ENCODE measurements at places on chromosomes 2 and 18.

DNA sequence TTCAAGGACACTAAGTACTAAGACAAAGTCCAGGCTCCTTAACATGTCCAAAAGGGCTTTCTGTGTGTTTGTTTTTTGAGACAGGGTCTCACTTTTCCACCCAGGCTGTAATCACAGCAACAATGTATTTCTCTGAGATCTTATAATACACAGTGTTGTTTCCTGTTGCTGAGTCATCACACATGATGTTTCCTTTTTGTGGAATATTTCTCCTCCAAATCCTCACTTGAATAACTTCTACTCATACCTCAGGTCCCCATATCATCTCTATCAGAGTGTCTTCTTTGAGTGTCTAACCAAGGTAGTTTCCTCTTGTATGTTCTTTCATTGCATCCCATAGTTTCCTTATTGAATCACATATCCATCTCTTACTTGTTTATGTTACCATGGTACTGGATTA is 632.0 kb upstream of the PIK3C3 start:
- H3K27me3 ChIP-seq, result no peaks in the 10 kb centered on the region
- no peak overlapping the region for H3K4me3 ChIP-seq
- DNase-seq, result no peak
- no peak overlapping the region for H3K27ac ChIP-seq

- H3K27ac ChIP-seq, result no peak overlapping the region
- H3K4me1 ChIP-seq, result peaks cover 7% of the 10 kb centered on the region
- no peak overlapping the region for H3K4me3 ChIP-seq
- no peaks in the 10 kb centered on the region for H3K27me3 ChIP-seq
- no peak for DNase-seq
- H3K36me3 ChIP-seq, result no peaks in the 10 kb centered on the region
Measured at GRCh38 chr2:236616624-236617023, 47.0 kb downstream of the ACKR3 start.

DNA sequence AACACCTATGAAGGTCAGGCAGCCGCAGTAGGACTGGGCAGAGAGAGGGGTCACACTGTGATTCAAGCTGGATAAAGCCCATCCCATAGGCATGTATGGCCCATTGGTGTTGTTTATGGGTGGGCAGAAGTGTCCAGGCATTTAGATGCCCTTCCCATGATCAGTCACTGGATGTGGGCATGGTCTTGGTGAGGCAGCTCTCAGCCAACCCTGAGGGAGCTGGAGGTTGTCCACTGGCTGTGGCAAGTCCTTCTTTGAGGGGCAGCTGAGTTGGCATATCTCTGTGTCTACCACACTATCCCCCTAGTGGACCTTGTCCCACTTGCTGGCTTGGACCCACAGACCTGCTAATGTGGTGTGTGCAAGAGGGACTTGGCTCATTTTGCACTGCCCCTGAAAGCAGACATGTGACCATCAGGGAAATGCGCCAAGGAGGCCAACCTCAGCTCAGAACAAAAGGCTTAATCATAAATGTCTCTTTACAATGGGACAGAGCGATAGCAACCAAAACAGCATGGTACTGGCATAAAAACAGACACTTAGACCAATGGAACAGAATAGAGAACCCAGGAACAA is 82.0 kb downstream of the TMEM17 start:
- H3K4me3 ChIP-seq, result no peak overlapping the region
- H3K4me1 ChIP-seq, result no peaks in the 10 kb centered on the region
- H3K36me3 ChIP-seq, result no peaks in the 10 kb centered on the region
- no peaks in the 10 kb centered on the region for H3K27me3 ChIP-seq
- no peak for DNase-seq

DNA sequence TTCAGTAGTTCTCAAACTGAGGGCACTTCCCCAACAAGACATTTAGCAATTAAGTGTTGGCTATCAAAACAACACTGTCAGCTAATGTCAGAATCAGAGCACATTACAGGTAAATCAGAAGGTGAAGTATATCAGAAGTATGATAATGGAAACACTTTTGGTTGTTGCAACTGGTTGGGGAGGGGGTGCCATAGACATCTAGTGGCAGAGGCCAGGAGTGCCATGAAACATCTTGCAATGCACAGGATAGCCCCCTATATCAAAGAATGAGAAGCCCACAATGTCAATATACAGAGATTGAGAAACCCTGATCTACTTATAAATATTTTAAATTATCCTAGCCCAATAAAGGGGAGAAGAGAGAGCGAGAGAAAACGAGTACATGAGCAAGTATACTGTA is 4.9 kb upstream of the XPO1 start:
- H3K4me3 ChIP-seq, result no peak overlapping the region
- H3K27me3 ChIP-seq, result no peaks in the 10 kb centered on the region

- no peaks in the 10 kb centered on the region for H3K4me1 ChIP-seq
- H3K27me3 ChIP-seq, result no peaks in the 10 kb centered on the region
- H3K36me3 ChIP-seq, result no peaks in the 10 kb centered on the region
- no peak overlapping the region for H3K4me3 ChIP-seq
- H3K27ac ChIP-seq, result no peak overlapping the region
- DNase-seq, result no peak
Measured at GRCh38 chr18:73119574-73119973, 251.8 kb upstream of the NETO1 start.

DNA sequence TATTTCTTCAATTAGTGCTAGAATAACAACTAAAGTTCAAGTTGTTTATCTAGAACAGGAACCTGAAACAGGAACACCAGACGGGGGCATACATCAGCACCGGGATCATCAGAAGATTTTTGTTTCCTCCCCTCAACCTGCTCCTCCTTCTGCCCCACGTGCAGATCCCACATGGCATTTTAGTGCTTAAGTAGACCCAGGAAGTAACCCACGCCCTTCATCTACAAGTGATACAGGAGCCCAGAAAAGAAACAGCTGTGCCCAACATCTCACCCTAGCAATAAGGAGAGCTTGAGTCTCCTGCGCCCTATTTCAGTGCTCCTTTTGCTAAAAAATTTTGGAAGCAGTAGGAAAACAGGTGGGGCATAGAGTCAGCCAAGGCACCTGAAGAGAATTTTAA is 5.2 kb downstream of the ZNF385B start:
- H3K27me3 ChIP-seq, result peaks cover 13% of the 10 kb centered on the region
- H3K27ac ChIP-seq, result no peak overlapping the region
- no peaks in the 10 kb centered on the region for H3K36me3 ChIP-seq
- no peak overlapping the region for H3K4me3 ChIP-seq
- H3K4me1 ChIP-seq, result no peaks in the 10 kb centered on the region

DNA sequence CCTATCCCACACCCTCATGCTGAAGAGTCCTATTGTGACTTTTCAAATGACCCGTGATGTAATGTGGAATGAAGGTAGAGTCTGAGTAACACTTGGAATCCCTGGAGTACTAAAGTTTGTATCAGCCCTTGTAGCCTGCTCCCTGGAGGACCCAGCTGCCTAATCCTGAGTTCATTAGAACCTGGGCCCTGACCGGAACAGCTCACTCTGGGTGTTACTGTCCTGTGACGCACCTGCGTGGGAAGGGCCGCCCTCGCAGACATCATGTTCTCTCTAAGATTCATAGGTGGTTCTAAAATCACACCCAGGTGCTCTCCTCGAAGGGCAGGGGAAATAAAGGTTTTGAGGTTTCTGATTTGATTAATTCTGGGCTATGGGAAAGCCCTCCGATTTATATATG is 62.3 kb downstream of the NCK2 start:
- H3K4me3 ChIP-seq, result no peak overlapping the region
- no peaks in the 10 kb centered on the region for H3K36me3 ChIP-seq
- H3K4me1 ChIP-seq, result peaks cover 94% of the 10 kb centered on the region
- no peak for DNase-seq
- peak overlapping the region; percentile 25 for H3K27ac ChIP-seq

DNA sequence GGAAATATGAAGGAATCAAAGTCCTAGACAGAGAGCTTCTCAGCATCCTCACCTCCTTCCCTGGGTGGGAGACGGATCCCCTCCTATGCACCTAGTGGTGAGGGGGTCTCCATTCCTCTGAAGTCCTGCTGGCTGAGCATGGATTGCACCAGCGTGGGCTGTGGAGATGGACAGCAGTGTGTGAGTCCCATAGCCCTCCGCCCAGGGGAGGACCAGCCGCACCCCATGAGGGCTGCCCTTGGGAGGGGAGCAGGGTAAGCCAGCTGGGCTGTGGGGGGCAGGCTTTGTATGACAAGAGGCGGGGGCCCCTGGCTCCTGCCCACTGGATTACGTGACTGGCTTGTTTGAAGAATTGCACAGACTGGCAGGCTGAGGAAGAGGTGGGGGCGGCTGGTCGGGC is 768.2 kb downstream of the GALR1 start:
- H3K4me1 ChIP-seq, result no peaks in the 10 kb centered on the region
- H3K36me3 ChIP-seq, result no peaks in the 10 kb centered on the region
- no peaks in the 10 kb centered on the region for H3K27me3 ChIP-seq
- H3K27ac ChIP-seq, result no peak overlapping the region

DNA sequence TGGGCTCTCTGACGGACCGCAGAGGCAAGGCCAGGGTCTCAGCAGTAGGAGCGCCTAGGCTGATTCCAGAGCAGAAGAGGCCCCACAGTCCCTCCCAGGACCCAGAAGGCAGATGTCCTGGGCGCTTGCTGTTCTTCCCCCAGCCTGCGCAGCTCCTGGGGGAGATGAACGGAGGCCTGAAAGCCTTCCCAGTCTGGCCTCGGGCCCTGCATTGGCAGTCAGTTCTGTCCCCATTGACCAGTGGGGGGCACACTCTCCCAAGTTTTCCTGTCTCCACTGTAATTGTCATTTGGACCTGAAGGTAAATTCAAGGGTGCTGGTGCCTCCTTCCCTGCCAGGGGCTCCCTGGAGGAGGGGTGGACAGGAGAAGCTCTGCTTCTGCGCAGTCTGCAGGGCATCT is 345.7 kb downstream of the CYP26B1 start:
- H3K4me3 ChIP-seq, result no peak overlapping the region
- no peak for DNase-seq
- H3K27me3 ChIP-seq, result no peaks in the 10 kb centered on the region
- H3K36me3 ChIP-seq, result no peaks in the 10 kb centered on the region

DNA sequence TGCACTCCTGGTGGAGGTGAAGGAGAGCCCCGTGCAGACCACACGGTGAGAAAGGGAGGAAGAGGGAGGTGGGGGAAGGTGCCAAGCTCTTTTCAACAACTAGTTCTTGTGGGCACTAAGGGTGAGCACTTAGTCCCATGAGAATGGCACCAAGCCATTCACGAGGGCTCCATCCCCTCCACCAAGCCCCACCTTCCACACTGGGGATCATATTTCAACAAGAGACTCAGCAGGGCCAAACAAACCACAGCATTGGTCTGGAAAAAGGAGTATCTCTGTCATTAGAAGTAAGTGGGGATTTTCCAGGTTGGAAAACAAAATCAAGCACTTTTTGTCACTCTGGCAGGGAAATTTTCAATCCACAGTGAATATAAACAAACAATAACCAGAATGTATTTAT is 38.4 kb downstream of the ZAP70 start:
- DNase-seq, result no peak
- no peak overlapping the region for H3K27ac ChIP-seq
- peaks cover 19% of the 10 kb centered on the region for H3K4me1 ChIP-seq
- no peaks in the 10 kb centered on the region for H3K27me3 ChIP-seq
- no peak overlapping the region for H3K4me3 ChIP-seq

DNA sequence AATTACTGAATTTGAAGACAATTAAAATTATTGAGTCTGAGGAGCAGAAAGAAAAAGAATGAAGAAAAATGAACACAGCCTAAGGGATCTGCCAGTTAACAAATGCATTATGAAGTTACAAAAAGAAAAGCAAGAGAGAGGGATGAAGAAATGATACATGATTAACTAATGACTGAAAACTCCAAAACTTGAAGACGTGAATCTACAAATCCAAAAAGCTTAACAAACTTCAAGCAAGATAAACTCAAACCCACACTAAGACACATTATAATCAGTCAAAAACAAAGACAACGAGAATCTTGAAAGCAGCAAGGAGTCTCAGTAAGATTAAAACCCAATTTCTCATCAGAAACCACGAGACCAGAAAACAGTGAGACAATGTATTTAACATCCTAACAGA is 15.6 kb downstream of the RPRD1A start:
- H3K27ac ChIP-seq, result no peak overlapping the region
- no peak overlapping the region for H3K4me3 ChIP-seq
- no peaks in the 10 kb centered on the region for H3K36me3 ChIP-seq
- no peak for DNase-seq

DNA sequence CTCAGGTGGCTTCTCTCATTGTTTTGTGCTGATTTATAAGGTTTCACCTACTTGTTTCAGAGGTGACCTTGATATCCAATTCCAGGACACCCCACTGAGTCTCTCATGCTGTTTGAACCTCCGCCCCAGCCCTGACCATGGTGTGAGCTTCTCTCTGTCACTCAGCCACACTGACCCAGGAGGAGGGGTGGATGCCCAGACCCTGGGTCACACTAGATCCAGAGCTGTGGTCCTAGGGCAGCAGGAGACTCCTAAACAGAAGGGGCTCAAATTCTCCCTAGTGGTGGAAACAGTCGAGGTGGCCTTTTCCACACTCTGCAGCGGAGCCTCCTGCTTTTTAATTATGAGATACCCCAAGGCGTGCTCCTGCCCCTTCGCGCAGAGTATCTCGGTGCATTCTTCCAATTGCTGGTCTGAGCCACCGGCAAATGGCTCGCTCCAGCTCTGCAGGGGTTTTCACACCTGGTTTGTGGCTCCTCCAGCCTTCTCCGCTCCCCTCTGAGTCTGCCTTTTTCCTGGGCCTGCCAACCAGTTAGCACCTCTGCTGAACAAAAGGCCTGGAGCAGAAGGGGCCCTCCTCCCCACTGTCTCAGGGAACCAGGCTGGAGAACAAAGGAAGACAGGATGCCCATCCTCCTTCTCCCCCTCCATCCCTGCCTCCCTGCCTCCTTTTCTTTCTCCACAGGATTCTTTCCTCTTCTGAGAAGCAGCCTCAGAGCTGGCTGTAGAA is 147.3 kb upstream of the SPRED2 start:
- no peaks in the 10 kb centered on the region for H3K27me3 ChIP-seq
- H3K27ac ChIP-seq, result no peak overlapping the region
- no peak overlapping the region for H3K4me3 ChIP-seq
- no peak for DNase-seq
- no peaks in the 10 kb centered on the region for H3K36me3 ChIP-seq

DNA sequence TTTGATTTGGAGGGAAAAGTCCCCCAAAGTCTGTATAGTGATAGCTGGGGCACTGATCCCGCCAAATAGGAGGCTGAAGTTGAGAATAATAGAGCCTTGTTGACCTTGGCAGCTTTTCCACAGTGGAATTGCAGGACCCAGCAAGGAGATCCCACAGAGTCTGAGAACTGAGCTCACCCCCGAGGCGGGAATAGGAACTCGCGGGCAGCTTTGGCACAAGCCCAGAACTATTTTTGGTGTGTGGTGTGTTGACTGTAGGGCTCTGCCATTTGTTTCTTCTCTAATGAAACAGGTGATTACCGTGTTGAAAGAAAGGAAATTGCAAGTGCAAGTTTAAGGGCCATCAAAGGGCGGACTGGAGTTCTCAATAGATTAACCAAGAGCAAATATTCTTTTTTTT is 34.0 kb downstream of the SH3RF3 start:
- no peak overlapping the region for H3K4me3 ChIP-seq
- DNase-seq, result no peak
- no peaks in the 10 kb centered on the region for H3K36me3 ChIP-seq
- H3K27ac ChIP-seq, result no peak overlapping the region

Measured in CD4-positive, alpha-beta memory T cell (primary cell).